ENCODE measurements at places on chromosomes 6 and 20.

- no peak for DNase-seq
These were observed 268.0 kb upstream of the RNF217 start for GRCh38 chr6:124694139-124694705.

DNA sequence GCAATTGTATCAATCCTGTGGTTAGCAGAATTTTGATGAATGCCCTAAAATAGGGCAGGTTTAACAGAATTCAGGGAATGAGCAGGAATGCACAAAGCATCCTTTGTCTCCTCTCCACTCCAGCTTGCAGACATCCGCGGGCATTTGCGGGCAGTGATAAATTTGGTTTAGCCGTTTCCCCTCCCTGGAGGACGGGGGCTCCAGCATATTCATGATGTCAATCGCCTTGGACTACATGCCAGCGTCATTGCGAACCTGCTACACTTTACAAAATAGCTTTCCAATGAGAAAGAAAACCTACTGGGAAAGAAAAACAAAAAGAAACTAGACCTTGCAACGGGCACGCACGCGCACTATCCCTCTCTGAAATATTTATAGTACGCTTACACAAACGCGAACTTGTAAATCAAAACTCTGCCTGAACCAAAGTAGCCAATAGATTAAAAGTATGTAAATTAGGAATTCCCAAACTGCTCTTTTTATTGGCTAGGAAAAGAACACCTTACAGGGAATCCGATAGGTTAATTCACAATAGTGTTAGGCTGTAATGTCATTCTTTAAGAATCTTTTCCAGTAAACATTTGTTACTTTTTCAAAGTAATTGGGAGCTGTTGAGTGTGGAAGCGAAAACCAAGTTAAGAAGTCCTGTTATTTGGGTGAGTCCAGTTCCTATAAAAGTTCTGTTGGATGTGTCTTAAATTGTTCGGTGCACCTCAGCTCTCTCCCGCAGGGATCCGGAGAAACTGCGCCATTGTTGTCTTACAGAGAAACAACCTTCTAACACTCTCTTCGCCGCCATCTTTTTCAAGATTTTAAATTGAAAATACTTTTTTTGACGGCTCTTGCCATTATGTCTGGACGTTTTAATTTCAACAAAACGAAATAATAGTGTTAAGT lies 136.7 kb downstream of the HFE start:
- DNase-seq = peak; percentile 94

DNA sequence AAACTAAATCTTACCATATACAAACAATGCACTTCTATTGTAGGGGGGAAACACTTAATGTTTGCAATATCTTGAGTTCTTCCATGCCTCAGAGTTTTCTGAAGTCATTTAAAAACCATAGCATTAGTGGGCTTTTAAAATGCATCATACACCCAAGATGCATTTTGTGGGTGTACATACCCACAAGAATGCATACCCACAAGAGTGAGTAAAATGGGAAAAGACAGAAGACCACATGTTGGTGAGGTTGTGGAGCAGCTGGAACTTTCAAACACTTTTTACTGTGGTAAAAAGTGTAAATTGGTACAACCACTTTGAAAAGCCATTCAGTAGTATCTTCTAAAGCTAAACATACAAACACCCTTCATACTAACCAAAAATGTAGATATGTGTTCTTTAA lies 57.5 kb downstream of the CYB5R4 start:
- peak; percentile 40 for DNase-seq

- DNase-seq = no peak
These were observed 58.0 kb downstream of the DOP1A start for GRCh38 chr6:83125425-83125824.

GRCh38 chr20:8693709-8694108 lies 375.2 kb upstream of the PLCB4 start:
- DNase-seq = peak; percentile 89

DNA sequence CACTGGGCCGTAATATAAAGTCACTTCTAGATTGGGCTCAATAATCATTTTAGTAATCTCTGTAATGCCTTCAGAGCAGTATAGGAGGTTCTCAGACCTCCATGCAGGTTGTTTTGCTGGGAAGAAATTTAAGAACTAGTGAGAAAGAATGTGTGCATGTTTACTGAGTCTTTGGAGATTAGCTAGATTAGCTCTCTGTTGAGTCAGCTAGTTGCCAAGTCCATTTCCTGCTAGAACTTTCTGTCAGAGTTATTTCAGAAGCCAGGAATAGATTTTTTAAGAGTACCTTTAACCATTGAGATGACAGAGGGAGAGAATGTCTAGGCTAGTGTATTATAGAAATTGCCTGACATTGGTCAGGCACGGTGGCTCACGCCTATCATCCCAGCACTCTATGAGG lies 33.3 kb downstream of the ORC3 start:
- DNase-seq = no peak

GRCh38 chr20:62190639-62191411 lies 8.0 kb downstream of the MTG2 start:
- no peak for DNase-seq

DNA sequence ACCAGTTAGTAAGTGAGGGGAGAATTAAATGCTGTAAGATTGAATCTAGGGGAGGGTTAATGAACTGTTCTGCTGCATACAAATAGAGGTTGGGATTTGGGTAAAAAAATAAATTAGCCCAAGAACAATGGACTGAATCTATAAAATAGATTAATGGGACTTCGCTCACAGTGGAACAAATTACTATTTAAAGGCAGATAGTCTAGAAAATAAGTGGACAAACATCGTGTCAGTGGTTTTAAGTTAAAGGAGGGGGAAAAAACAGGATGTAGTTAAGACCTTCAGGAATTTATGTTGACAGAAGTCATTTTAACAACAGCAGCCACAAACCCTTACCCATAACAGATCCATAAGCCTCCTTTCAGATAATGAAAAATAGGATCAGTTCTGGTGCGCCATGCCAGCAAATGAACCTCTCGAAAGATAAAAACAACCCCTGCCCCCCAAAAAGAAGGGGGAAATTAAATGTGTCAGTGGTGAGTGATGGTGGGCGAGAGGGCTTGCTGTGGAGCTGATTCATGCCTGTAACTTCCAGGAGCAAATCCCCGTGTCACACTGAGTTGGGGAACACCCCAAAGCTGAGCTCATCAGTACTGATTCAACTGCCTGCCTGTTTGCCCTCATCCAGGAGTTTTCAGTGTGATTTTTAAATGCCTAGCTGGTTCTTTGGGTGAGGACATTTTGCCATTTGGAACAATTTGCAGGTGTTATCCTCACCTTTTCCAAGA lies 86.8 kb downstream of the PPP1R14C start:
- peak; percentile 70 for DNase-seq

- DNase-seq = no peak
These were observed 84.9 kb downstream of the MMS22L start for GRCh38 chr6:97198046-97198565.

- DNase-seq = no peak
These were observed 146.9 kb upstream of the VGLL2 start for GRCh38 chr6:117118490-117118889.

DNA sequence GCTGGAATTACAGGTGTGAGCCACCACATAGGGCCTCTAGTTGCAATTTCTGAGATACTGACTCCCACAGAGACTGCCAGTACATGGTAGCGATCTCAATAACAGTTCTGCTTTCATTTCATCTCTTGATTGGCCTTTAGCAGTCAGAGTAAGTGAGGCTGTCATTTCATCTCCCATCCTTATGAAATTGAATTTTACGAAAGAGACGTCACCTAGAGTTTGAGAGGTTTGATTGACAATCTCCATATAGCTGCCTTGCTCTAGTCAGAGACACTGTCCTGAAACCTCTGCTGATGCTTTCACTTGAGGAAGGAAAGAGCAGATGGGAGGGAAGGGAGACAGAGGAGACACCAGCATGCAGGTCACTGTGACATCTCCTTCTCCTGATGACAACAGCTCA lies 466.1 kb downstream of the NKAIN2 start:
- no peak for DNase-seq

DNA sequence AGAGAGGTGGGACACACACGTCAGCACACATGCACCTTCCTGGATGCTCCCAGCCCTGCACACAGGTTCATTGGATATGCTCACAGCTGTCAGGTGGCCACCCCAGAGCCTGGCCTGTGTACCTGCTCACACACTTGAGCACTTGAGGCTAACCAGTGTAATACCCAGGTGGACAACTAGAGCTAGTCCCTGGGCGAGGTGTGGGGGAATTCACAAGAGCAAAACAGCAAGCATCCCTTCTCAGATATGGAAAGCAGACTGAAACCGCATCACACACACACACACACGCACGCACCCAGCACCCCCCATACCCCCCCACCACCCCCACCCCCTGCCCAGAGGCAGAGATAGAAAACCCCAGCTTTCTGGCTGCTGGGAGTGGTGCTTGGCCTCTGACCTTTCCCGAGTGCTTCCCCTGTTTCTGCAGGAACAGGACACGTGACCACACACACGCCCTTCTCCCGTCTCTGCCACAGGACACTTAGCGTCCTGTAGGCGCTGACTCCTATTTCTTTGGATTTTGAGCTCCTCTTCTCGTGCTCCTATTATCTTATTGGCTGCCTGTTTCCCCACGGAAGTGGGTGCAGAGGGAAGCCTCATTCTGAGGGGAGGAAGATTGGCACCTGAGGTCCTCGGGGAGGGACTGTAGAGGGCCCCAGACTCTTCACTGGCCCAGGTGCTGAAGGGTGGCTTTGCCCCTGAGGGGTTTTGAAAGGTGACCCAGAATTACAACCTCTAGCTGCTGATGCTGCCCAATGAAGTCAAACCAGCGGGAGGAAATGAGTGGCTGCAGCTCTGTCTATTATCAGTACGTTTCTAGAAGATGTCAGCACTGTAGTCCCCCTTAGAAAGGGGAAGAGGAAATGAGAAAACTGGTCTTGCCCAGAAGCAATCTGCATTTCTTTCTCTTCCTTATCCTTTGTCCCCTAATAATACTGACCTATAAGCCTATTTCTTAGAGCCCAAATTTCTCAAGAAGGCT lies 65.8 kb downstream of the SYTL3 start:
- no peak for DNase-seq

DNA sequence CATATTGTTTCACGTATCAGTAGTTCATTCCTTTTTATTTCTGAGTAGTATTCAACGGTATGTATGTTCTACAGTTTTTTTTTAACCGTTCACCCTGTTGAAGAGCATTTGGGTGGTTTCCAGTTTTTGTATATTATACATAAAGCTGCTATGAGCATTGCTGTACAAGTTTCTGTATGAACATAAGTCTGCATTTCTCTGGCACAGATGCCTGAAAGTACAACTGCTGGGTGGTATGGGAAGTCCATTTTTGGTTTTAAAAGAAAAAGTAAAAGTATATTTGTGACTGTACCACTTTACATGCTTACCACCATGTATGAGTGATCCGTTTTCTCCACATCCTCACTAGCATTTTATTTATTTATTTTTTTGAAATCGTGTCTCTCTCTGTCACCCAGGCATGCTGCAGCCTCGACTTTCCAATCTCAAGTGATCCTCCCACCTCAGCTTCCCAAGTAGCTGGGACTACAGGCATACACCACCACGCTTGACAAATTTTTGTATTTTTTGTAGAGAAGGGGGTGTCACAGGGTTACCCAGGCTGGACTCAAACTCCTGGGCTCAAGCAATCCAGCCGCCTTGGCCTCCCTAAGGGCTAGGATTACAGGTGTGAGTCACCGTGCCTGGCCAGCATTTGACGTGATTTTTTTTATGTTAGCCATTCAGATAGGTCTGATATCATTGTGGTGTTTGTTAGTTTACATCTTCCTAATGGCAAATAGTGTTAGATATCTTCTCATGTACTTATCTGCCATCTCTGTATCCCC lies 11.0 kb upstream of the SIM1 start:
- no peak for DNase-seq

- DNase-seq = no peak
These were observed 9.4 kb downstream of the PCK1 start for GRCh38 chr20:57570145-57570850.

DNA sequence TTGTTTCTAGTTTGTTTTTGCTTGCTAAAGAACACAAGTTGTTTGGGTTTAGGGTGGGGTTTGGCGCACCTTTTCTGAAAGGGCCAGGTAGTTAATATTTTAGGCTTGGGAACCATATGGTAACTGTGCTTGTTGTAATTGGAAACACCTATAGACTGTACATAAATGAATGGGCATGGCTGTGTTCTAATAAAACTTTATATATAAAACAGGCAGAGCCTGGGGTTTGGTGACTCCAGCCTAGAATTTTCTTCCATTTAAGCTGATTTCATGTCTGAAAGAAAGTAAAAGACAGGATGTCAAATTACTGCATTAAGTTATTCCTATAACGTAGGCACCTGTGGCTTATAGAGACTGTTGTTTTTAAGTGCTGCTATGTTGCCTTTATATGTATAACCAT lies 36.1 kb upstream of the MAPK13 start:
- no peak for DNase-seq

GRCh38 chr6:45724511-45724910 lies 291.1 kb downstream of the CLIC5 start:
- DNase-seq = peak; percentile 92

- peak; percentile 49 for DNase-seq
These were observed 2.1 kb downstream of the COL12A1 start for GRCh38 chr6:75203721-75204120.

GRCh38 chr6:156021746-156022396 lies 566.2 kb upstream of the NOX3 start:
- DNase-seq = peak; percentile 85

GRCh38 chr6:106927531-106928398 lies 46.8 kb downstream of the CD24 start:
- DNase-seq = peak; percentile 51

DNA sequence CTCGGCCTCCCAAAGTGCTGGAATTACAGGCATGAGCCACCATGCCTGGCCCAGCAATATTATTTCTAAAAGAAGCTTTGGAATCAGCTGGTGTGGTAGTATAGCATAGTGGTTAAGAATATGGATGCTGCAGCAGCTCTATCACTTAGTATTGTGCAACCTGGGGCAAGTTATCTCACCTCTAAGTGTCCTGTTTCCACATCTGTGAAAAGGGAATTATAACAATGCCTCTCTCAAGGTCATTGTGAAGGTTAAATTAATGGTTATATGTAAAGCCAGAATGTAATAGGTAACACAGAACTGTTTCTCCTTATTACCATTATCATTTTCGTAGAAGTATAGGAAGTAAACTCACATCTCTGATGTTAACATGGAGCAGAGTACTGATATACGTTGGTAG lies 14.2 kb downstream of the SLC17A2 start:
- DNase-seq = no peak

DNA sequence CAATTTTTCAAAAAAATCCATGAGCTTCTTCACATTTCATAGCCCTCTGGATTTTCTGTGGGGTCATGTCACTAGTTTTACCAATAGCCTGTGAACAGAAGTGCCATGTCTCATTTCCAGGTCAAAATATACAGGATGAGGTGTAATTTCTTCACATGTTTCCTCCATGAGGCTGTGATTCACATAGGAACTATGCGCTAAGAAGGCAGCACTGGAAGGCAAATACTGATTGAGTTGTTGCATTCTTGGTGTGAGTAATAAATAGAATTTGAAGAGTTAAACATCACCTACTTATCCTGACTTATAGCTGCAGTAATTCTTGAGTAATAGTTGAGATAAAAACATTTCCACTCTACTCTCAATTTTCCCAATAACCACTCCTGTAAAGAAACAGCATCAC lies 442.3 kb downstream of the HAO1 start:
- peak; percentile 89 for DNase-seq

DNA sequence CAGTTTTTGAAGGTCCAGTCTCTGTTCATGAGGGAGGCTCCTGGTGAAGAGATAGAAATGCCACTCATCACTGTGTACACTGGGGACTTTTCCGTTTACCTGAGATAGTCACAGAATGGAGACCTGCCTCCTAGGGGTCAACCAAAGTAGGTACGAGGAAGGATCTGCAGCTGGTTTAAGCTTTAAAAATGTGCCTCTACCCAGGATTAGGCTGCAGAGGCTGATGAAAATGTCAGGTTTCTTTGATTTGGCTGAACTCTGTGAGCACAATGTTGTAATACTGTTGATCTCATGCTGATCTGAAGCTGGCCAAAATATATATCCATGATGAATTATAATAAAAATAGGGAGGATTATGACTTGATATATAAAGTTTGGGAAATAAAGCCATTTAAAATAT lies 182.7 kb downstream of the ADAT2 start:
- DNase-seq = no peak

Data from fibroblast of skin of abdomen (primary cell).